ENCODE measurements at places on chromosomes 7 and 10.

GRCh38 chr7:100200693-100201092, 19.1 kb upstream of the PVRIG start:
- no peak for DNase-seq

DNA sequence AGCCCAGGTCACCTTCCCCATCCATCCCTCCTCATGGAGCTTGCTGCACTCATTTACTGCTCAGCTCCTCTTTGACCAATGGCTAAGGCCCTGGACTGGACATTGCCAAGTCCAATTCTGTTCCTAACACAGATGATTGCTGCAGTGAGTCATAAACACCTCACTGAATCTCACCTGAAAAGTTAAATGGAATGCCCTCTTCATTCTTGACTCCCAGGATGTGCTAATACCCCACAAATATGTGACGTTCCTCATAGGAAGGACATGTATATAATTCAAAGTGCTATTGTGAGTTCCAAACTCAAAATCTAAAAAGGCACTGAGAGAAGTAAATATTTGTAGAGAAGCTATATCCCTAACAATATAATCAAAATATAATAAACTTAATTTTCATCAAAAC, 73.5 kb upstream of the DLX6 start:
- DNase-seq = no peak

DNA sequence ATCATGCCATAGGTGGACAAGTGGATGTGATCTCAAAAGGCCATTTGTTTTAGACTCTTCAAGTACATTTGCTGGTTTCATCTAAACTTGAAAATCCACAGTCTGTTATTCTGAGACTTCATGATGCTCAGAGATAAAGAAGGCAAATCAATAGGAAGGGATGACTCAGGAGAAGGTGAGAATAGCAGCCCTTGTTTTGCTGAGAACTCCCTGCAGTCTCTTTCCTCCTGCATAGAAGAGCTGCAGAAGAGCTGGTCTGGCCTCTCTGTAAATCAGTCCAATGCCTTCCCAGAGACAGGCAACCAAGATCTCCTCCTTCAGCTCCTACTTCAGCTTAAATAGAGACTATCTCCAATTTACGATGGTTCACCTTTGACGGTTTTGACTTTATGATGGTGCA, 4.0 kb upstream of the BAIAP2L1 start:
- DNase-seq = no peak

DNA sequence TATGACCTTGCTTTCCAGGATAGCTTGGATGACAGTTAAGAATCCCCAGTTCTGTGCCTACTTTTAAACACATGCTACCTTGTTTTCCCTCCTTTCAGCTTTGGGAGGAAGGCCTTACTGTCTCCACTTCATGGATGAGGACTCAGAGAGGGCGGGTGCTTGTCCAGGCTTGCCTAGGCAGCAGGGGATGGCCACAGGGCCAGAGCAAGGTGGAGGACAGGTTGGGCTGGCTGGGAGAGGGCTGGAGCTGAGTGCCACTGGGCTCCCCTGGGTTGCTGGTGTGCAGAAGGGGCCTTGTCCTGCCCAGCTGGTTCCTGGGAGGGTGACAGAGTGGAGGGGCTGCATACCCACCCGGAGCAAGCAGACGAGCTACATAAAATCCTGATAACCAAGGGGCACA, 117.8 kb downstream of the GRK5 start:
- DNase-seq = no peak

GRCh38 chr7:2483494-2483893, 7.3 kb upstream of the GRIFIN start:
- no peak for DNase-seq

DNA sequence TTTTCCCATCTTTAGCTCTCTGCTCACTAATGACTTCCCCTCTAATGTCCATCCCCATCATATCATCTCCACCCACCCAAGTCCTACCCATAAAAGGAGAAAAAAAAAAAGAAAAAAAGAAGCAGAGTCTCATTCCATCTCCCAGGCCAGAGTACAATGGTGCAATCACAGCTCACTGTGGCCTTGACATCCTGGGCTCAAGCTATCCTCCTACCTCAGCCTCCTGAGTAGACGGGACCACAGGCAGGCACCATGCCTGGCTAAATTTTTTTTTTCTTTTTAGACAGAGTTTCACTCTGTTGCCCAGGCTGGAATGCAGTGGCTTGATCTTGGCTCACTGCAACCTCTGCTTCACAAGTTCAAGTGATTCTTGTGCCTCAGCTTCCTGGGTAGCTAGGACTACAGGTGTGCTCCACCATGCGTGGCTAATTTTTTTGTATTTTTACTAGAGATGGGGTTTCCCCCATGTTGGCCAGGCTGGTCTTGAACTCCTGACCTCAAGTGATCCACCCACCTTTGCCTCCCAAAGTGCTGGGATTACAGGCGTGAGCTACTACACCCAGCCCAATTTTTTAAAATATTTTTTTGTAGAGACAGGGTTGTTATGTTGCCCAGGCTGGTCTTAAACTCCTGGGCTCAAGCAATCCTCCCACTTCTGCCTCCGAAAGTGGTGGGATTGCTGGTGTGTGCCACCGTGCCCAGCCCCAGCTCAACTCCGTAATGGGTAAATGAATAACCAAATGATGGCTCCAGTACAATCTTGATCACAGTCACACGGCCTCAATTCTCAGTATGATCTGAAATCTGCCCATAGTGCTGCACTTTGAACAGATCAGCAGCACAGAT, 24.6 kb upstream of the SGMS1 start:
- DNase-seq = no peak
